ENCODE measurements at places on chromosomes 7 and 10. TPM values are rescaled to one million over a fixed set of nuclear protein-coding genes. Genes with fewer than 3 reads are reported as not detected.

The SLC26A5 gene
- total RNA-seq, result 0.33 TPM

The TMEM130 gene
- 0.10 TPM for total RNA-seq

The MDFIC gene
- 8.0 TPM for total RNA-seq

DNA sequence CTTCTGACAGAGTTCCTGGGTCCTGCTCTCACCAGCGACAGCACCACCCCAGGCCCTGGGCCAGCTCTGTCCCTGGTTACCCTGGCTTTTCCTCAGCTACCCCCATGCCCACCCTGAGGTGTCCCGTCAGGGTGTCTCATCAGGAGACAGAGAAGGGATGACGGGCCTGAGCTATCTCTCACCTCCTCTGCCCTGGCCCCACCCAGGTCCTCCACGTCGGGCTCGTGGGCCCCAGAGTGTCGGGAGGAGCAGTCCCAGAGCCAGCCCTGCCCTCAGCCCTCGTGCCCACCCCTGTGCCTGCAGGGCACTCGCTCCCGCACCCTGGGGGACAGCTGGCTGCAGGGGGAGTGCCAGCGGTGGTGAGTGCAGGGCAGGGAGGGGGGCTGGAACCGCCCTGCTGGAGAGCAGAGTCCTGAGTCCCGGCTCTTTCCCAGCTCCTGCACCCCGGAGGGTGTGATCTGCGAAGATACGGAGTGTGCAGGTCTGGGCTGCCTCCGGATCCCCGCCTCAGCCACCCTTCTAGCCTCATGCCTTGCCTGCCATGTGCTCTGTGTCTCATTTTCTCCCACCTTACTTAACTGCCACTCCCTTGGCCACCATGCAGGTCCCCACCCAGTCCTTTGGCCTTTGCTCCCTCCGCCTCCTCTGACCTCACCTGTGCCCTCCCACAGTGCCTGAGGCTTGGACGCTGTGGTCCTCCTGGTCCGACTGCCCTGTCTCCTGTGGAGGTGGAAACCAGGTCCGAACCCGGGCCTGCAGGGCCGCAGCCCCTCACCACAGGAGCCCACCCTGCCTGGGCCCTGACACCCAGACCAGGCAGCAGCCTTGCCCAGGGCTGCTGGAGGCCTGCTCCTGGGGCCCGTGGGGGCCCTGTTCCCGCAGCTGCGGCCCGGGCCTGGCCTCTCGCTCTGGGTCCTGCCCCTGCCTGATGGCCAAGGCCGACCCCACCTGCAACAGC is 16.7 kb upstream of the ZNF862 start:
- DNase-seq, result peak; percentile 71

- DNase-seq, result no peak
These were observed 182.9 kb downstream of the PTPN20 start for GRCh38 chr10:47094126-47094525.

DNA sequence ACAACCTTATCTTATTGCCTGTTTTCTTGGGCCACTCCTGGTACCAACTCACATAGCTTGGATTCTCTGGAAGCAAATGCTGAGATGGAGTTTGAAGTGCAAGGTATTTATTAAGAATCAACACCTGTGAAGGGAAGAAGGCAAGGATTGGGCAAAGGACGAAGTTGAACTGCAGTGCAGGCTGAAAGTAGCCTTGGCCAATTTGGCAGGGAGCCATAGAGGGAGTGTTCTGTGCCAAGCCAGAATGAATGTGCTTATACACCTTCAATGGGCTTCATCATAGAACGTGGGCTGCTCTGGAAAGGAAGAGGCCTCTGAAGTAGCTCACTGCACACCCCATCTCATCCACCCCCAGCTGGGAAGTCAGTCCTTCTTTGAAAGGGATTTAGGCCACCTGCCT is 79.8 kb upstream of the IFRD1 start:
- DNase-seq, result no peak

GRCh38 chr7:47326220-47326619 is 255.7 kb downstream of the TNS3 start:
- no peak for DNase-seq

DNA sequence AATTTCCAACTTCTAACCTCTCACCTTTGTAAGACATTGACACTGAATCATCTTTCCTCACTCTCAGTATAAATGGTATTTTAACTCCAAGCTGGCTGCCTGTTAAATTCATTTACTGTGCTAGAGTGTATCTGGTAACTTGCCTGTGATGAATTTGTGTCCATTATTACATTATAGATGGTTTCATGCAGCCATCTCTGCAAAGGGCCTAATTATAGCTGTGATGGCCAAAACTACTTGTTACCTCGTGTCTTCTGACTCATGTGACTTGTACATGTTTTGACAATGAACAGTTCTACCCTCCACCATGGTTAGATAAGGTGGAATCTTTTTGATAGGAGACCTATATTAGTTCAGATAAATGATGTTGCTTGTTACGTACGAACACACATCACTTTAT is 392.0 kb downstream of the PAXIP1 start:
- DNase-seq, result no peak

GRCh38 chr7:151038951-151039849 is 9.1 kb upstream of the ASIC3 start:
- DNase-seq, result no peak

- DNase-seq, result no peak
These were observed 179.0 kb upstream of the DKK1 start for GRCh38 chr10:52135101-52135500.

- DNase-seq, result peak; percentile 60
These were observed 1.2 kb downstream of the MACROH2A2 start for GRCh38 chr10:70053841-70054288.

DNA sequence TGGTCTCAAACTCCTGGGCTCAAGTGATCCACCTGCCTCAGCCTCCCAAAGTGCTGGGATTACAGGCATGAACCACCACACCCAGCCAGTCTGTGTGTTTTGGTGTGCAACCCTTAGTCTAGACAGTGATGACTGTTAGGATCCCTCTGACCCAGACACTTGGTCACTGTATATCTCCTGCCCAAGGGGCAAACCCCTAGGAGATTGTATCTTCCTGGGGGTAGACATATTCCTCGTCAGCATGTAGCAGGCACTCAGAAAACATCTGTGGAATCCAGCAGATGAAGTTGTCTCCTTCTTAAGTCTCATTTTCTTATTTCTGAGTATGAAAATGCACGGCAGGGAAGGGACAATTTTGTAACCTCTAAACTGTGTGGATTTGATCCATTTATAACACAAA is 292.5 kb downstream of the GFRA1 start:
- DNase-seq, result no peak

GRCh38 chr7:54541669-54542625 is at the start of gene VSTM2A:
Gene VSTM2A (plus strand): TSS chr7:54542375. CDS start chr7:54542731, 356 bp downstream.
- no peak for DNase-seq

- no peak for DNase-seq
These were observed 2.6 kb upstream of the NPSR1 start for GRCh38 chr7:34655384-34655783.

DNA sequence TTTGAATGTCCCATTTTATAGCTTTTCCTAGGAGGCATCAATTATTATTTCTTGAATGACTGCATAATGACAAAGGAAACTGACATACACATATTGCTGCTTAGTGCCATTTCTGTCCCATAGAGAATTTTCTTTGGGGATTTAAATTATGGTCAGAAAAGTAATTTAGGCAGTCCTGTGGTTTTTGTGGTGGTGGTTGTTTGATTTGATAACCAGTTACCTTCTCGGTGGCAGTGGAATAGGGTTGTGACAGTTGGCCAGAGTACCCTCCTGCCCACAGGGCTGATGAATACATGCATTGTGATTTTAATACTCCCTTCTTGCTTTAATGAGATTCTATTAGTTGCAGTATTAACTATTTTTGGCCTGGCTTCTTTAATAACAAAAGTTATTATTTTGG is 6.6 kb upstream of the SGCE start:
- no peak for DNase-seq

DNA sequence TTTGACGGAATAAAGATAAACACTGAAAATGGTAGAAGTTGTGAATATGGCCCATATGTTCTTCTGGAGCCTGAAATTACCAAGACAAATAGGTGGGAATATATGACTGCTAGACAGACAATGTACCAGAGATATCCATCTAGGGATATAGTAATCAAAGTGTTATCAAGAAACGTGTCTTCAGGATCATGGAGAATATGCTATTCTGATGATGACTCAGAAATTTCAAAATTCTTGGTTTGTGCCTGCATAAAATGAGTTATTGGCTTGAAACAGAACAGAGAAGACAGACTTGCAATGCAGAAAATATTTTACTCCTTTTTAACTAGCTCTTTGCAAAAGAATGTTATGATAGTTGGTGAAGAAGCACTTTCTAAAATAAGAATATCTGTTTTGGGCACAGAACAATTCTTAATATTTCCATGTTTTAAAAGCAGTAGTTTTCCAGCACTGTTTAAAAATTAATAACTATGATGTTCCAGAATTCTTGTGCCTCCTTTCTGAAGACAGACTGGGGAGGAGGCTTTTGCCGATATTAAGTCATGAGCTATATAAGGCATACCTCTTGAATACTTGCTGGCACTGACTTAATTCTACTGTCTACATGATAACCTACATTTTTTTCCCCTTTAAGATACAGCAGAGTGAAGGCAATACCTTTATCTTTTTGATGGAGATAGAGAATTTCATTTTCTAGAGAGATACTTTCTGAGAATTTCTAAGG is 34.4 kb upstream of the CABCOCO1 start:
- DNase-seq, result no peak

- no peak for DNase-seq
These were observed 258.8 kb downstream of the CELF2 start for GRCh38 chr10:11276449-11276990.

DNA sequence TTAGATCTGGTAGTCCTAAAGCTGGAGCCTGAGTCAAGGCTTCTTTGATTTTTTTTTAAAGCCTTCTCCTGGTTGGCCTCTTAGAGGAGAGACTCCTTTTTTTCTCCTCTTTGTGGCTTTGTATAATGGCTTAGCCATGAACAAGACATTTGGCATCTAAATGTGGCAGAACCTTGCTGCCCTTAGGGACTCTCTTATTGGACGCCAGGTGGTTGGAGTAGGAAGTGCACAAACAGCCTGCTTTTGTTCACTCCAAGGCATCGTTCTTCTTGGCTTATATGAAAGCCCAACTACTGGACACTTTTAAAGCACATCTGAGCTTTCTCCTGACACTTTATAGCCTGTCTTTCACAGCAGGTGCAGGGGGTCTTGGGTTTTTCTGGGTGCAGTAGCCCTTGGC is 25.0 kb downstream of the ZPBP start:
- DNase-seq, result no peak

All from left lobe of liver (tissue), 2 donors.